ENCODE measurements at places on chromosomes 16 and 17.

GRCh38 chr17:55466671-55467070 lies 44.6 kb downstream of the SMIM36 start:
- no peak for DNase-seq

DNA sequence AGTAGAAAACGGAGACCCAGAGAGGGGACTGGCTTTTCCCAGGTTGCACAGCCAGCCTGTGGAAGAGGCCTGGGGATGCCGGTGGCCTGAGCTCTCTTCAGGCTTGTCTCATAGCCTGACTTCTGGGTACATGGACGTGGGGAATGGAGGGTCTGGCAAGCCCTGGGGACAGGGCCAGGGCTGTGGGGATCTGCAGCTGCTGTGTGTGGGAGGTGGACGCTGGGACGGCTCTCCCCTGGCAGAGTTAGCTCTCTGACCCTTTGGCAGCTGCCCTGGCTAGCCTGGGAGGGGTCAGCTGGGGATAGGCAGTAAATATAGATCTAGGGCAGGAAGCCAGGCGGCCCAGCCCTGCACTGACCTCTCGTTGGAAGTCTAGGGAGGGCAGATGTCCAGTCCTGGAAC lies 20.5 kb downstream of the SLC4A1 start:
- DNase-seq, result no peak

- DNase-seq, result no peak
These were observed 1.8 kb downstream of the CCDC43 start for GRCh38 chr17:44687756-44688155.

GRCh38 chr17:64202683-64203344 lies 60.2 kb downstream of the TEX2 start:
- DNase-seq, result no peak

DNA sequence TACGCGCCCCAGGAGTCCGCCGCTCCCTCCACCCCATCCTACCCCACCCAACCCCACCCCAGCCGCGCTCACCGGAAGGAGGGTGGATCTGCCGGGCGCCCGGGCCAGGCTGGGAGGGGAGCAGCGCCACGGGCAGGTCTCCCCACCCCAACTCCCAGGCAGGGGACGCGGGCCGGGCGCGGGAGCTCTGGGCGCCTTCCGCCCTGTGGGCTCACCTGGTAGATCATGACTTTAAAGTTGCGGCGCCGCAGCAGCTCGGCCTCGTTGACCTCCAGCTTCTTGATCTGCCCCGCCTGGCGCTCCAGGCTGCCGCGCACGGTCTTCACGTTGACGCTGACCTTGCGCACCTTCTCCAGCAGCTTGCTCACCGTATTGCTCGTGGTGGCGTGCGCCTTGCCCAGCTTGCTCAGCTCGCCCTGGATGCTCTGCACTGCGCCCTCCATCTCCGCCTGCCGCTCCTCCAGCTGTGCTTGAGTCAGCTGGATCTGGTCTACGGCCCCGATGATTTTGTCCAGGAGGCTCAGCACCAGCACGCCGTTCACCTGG lies 571 bp downstream of the CAVIN1 start:
- DNase-seq, result peak; percentile 65

DNA sequence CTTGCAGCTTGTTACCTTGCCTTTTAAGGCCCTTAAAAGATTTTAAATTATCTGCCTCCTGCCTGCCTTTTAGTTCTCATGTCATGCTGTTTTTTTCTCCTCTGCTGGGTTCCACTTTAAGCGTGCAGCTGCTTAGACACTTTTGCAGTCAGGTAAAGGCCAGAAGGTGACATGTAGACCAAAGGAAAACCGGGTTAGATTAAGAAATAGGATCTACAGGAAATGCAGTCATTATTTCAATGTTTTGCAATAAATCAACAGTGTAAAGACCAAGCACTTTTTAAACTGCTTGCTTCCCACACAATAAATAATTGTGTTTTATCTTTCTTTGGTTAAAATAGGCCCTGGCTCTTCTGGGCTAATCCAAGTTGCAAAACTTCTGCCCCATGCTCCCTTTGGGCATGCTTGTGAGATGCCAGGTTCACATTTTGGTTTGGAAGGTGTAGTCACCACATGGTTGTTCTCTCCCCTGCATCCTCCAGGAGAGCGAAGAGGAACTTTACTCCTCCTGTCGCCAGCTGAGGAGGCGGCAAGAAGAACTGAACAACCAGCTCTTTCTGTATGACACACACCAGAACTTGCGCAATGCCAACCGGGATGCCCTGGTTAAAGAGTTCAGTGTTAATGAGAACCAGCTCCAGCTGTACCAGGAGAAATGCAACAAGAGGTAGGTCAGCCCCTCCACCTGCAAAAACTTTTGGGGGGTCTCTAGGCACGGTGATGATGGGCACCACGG lies 54.9 kb downstream of the SDR42E1 start:
- peak; percentile 25 for DNase-seq

- no peak for DNase-seq
These were observed 47.6 kb downstream of the XPO6 start for GRCh38 chr16:28164140-28164539.

DNA sequence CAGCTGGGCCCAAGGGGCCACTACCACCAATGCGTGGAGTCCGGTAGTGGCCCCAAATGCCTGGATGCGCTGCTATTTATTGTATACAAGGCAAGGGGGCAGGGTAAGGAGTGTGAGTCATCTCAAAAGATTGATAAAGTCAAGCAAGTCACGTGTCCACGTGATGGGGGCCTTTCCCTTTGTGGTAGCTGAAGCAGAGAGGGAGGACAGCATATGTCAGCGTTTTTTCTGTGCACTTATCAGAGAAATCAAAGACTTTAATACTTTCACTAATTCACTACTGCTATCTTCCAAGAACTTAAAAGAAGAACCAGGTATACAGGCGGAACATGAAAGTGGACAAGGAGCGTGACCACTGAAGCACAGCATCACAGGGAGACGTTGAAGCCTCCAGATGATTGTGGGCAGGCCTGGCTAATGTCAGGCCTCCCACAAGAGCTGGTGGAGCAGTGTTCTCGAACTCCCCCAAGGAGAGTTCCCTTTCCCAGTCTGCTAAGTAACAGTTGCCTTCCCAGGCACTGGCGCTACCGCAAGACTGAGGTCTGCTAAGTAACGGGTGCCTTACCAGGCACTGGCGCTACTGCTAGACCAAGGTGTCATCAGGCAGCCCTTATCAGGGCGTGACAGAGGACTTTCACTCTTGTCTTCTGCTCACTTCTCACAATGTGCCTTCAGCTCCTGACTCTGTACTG lies 10.8 kb upstream of the ASB16 start:
- DNase-seq, result no peak

- DNase-seq, result no peak
These were observed 18.6 kb downstream of the ENGASE start for GRCh38 chr17:79093270-79093669.

GRCh38 chr16:1193143-1193824 lies 31.8 kb downstream of the TPSG1 start:
- DNase-seq, result peak; percentile 48

DNA sequence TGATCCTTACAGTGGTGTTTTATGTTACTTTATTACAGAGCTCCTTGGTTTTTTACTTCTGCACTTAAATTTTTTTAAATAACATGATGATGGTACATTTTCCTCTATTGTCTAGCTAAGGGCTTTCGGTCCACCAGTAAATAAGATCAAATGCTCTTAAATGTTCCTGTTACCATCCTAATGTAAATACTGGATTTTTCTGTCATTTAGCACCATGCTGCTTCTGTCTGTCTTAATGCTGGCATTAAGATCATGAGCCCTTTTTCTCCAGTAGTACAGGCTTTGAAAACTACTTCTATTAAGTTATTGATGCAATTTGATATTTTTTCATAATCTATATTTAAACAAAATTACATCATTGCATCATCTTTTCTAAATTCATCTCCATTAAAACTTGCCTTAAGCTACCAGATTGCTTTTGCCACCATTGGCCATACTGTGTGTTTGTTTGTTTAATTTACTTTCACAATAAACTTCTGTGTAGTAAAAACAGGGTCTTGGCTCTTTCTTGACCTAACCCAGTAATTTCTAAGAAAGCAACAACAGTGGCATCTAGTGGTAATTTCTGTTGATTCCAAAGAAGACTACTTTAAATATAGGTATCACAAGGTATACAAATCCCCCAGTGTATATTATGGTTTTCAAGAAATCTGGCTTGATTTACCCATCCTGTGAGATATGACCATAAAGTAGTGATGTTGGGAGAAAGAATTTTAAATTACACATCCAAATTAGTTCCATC lies 9.0 kb upstream of the PHAF1 start:
- DNase-seq, result peak; percentile 37

DNA sequence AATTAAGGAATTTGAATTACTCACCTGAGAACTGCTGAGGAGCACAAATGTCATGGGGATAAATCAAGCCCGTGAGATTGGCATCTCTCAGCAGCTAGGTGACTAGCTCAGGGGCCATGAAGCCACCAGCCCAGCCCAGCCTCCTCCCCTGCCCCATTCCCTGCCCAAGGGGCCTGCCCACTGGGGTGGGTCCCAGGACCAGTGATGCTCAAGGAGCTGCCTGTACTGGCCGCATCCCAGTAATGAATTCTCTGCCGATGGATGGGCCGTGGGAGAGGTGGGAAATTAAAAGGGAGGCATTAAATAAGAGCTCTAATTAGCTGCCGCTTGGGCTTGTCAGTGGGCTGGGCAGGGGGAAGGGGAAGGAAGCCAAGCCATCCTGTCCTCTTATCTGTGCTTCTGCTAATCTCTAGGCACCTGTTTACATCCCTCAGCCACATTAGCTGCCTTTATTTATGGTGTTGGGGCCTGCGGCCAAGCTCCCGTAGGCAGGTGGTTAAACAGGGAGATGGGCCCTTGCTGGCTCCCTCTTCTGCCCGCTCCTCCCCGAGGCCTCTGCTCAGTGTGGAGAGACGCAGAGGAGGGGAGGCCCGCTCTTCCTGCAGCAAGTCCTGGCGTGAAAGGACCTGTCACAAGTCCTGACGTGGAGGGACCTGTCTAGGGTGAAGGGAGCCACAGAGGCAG lies 48.8 kb downstream of the PIPOX start:
- DNase-seq, result no peak

GRCh38 chr16:88453611-88454522 lies 787 bp downstream of the ZFPM1 start:
- peak; percentile 28 for DNase-seq

- DNase-seq, result no peak
These were observed 11.8 kb upstream of the WSB1 start for GRCh38 chr17:27282054-27282551.

DNA sequence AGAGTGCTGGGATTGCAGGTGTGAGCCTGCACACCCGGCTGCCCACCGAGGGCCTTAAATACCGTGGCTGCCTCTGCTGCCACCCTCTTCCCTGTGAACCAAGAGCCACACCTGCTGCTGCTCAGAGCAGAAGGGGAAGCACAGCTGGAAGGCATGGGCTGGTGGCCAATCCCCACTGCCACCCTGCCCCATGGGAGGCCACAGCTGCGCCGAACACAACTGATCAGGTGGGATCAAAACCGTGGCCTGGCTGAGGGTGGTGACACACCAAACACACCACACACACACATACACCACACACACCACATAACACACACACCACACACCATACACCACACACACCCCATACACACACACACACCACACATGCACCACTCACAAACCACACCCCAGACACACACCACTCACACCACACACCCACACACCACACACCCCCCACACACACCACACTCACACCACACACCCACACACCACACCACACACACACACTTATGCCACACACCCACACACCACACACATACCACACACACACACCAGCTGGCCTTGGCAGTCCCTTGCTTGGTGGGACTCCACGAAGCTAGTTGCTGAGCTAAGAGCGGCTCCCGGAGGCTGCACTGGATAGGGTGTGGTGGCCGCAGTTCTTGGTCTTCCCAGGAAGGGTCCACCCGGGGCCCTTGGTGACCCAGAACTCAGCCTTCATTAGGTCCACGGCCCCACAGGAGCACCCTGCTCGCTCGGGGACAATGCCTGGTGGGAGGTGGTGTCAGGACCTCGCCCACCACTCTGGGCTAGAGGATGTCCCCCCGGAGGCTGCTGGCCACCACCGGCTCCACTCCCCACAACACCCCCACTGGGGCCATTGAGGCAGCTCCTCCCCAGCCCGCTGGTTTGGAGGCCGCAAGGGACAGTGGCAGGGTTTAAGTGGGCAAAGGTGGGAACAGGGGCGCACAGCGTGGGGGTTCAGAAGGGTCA lies 14.9 kb downstream of the CEP131 start:
- DNase-seq, result no peak

DNA sequence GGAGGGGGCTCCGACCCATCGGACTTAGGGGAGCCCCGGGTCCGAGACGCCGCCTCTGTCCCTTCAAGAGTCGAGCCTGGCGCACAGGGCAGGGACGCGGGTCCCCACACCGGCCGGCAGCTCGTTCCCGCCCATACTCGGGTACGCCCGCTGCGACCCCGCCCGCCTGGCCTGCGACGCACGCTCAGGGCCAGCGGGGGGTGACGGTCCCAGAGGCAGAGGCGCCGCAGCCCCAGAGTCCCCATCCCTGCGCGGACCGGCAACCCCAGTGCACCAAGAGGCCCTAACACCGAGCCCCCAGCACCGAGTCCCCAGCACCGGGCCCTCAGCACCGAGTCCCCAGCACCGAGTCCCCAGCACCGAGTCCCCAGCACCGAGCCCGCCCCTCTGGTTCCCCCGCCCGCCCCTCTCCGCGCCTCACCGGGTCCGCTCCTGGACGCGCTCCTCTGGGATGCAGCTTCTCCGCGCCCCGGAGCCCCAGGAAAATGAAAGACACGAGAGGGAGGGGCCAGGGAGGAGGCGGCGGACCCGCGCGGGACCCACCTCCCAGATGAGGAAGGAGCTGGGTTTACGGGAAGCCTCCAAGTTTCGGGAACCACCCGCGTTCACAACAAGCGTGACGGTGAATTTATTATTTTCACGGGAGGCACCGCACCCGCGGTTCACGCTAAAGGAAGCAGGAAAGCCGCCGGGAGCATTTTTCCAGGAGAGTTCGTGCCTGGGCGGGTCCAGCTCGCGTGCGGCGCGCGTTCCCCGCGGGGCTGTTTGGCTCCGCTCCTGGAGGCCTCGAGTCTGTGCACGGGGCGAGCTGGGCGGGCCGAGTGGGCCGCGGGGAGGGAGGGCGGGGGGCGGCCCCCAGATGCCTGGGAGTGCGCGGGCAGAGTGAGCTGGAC lies at the start of gene SECTM1:
SECTM1 (minus strand) TSS at position 488 of the 893 bp plus-strand sequence. CDS start 6,526 bp downstream, outside the sequence.
- no peak for DNase-seq

- peak; percentile 18 for DNase-seq
These were observed 203.1 kb downstream of the MSI2 start for GRCh38 chr17:57459286-57459915.

- DNase-seq, result no peak
These were observed 28.8 kb downstream of the IST1 start for GRCh38 chr16:71923941-71924690.

- DNase-seq, result peak; percentile 48
These were observed 1.2 kb downstream of the JPT1 start for GRCh38 chr17:75152922-75153779.

GRCh38 chr16:65769776-65770438 lies 596.6 kb upstream of the CDH5 start:
- DNase-seq, result no peak

GRCh38 chr16:51807551-51807950 lies 656.5 kb upstream of the SALL1 start:
- DNase-seq, result no peak

Measured in HT-29 (cell line).